ENCODE measurements at places on chromosomes 4 and X.

DNA sequence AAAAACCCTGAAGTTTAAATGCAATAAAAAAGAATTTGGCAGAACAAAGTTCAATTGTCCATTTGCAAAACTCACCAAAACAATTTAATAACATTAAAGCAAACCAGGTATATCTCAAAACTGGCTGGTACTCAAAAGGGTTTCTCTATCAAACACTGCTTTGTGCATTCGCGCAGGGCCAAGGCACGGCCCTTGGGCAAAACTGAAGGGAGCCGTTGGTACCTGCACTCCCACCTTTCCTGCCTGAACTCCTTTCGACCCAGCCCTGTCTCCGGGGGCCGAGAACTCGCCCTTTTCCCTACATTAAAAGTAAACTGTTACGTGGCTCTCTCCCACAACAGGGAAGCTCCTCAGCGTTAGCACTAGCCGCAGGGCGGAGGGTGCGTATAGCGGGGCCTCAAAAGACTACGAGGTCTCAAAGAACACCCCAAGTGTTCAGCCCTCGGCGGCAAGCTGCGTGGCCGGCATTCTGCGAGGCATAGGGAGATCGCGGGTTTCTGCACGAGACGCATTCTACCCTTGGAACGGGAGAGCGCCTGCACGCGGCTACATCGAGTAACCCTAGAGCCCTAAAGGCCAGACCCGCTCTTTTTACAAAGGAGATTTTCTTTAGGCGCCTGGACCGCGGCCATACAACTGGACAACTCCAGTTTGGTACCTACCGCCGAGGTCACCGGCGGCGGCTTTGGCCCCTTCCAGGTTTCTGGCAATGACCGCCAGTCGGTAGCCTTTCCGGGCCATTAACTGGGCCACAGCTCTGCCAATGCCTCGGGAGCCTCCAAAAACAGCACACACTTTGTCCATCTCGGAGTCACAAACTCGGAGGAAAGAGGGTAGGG lies 550 bp downstream of the CBR4 start:
- DNase-seq, result peak; percentile 38

GRCh38 chr4:951594-952468 lies 19.6 kb downstream of the TMEM175 start:
- no peak for DNase-seq

- no peak for DNase-seq
Measured at GRCh38 chr4:42501624-42502401, 104.5 kb downstream of the SHISA3 start.

- DNase-seq, result no peak
Measured at GRCh38 chrX:44306356-44306755, 37.1 kb downstream of the EFHC2 start.

DNA sequence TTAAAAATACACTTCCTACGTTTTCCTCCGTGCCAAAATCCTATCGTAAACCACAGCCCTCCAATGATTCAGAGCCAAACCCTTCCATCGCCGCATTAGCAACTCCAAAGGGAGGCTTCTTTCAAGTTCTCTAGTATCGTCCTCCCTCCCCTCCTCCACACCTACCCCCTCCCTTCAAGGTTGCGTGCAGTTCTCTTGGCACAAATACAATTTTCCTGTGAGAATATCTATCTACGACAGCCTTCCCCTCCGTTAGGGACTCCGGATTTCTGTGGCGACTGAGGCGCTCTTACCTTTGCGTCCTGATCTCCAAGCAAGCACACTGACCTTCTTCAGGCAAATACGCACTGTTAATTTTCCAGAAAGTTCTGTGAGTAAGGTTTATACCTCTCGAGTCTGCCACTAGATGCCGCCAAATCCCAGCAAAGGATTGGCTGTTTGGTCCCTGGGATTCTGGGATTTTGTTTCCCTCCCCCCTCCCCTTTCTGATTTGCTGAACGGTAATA lies 1.2 kb upstream of the MORF4L2 start:
- DNase-seq, result peak; percentile 40

DNA sequence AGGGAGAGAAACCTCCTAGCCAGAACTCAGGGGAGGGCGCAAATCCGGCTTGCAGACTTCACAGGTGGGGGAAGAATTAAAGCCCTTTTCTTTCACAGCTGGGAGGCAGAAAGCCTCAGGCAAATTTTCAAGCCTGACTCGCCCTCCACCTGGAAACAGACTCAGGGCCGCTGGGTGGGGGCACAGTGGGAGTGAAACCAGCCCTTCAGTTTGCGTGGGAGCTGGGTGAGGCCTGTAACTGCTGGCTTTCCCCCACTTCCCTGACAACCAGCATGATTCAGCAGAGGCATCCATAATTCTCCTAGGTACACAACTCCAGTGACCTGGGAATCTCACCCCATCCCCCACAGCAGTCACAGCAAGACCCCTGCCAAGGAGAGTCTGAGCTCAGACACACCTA lies 206.9 kb upstream of the INTU start:
- no peak for DNase-seq

DNA sequence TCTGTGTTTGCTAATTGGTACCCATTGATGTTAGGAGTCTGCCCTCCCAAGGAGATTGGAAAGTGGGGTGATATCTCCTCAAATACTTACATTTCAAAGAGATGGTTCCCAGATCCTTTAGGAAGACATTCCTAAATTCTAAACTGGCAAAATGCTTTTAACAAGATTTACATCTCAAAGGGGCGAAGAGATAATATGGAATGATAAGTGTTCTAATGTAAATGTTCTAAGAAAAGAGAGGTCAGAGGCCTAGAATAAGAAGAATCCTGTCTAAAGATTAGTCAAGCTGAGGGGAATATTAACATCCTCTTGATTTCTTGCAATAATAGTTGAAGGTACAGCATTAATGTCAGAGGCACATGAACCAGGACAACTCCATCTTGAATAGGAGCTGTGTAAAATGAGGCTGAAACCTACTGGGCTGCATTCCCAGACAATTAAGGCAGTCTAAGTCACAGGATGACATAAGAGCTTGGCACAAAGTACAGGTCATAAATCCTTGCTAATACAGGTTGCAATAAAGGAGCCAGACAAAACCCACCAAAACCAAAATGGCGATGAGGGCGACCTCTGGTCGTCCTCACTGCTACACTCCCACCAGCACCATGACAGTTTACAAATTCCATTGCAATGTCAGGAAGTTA lies 2248.1 kb downstream of the ARAP2 start:
- DNase-seq, result no peak

GRCh38 chr4:17476853-17477252 lies 35.0 kb downstream of the QDPR start:
- DNase-seq, result no peak

DNA sequence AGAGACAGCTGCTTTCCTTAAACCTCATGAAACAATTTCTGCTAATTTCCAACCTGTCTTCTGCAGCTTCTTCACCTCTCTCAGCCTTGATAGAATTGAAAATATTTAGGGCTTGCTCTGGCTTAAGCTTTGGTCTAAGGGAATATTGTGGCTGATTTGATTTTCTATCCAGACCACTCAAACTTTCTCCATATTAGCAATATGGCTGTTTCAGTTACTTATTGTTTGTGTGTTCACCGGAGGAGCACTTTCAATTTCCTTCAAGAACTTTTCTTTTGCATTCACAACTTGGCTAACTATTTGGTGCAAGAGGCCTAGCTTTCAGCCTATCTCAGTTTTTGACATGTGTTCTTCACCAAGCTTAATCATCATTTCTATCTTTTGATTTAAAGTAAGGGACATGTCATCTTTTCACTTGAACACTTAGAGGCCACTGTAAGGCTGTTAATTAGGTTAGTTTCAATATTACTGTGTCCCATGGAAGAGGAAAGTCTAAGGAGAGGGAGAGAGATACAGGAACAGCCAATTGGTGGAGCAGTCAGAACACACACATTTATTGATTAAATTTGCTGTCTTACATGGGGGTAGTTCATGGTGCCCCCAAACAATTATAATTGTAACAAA lies 213.2 kb downstream of the RASL11B start:
- no peak for DNase-seq

- no peak for DNase-seq
Measured at GRCh38 chr4:63620271-63620670, 789.0 kb downstream of the TECRL start.

DNA sequence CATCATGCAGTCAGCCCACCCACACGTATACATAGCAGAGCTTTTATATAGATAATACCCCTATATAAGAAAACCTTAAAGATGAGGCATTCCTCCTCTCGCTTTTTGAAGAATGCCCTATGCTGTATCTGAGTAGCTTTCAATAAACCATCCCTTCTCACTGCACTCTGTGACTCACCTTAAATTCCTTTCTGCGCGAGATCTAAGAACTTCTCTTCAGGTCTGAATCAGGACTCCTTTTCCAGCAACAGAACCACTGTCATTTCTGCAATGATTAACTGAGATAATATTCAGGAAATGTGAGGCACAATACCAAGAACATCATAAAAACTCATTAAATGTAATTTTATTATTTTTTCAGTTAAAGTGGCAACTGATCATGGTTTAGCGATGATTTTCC lies 76.4 kb upstream of the DCLK2 start:
- DNase-seq, result no peak

- no peak for DNase-seq
Measured at GRCh38 chrX:28126886-28127285, 145.6 kb upstream of the DCAF8L1 start.

- no peak for DNase-seq
Measured at GRCh38 chr4:124386163-124386562, 326.4 kb downstream of the ANKRD50 start.

GRCh38 chrX:119997570-119997969 lies 54.0 kb upstream of the NKAP start:
- no peak for DNase-seq

GRCh38 chr4:25915353-25915705 lies 1.3 kb downstream of the SMIM20 start:
- DNase-seq, result no peak
